ENCODE measurements at places on chromosomes 13 and 19. TPM values are rescaled to one million over a fixed set of nuclear protein-coding genes. Genes with fewer than 3 reads are reported as not detected.
A peak's percentile ranks its signal among the peaks of the same experiment; 100 is the strongest.

GRCh38 chr13:90365130-90365529 lies 982.4 kb upstream of the MIR17HG start:
- H3K4me3 ChIP-seq: no peak overlapping the region
- H3K27me3 ChIP-seq: no peaks in the 10 kb centered on the region
- H3K4me1 ChIP-seq: no peaks in the 10 kb centered on the region
- H3K27ac ChIP-seq: no peak overlapping the region

DNA sequence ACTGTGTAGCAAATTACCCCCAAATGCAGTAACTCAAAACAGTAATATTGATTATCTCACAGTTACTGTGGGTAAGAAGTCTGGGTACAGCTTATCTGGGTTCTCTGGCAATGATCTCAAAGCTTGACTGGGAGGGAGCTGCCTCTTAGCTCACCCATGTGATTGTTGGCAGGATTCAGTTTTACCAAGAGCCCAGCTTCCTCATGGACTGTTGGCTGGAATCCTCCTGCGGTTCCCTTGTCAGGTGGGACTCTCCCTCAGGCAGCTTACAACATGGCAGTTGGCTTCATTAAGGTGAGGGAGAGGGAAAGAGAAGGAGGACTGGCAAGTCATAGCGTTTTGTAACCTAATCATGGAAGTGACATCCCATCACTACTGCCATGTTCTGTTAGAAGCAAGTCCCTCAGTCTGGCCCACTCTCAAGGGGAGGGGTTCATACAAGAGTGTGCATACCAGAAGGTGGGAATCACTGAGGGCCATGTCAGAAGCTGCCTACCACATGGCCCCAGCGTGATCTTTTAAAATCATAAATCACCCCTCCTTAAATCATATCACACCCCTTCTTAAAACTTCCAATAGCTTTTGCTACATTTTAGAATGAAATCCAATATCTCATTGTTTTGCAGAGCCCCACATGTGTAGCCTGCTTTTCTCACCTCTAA lies 108.1 kb downstream of the OLFM4 start:
- no peak for DNase-seq
- H3K36me3 ChIP-seq: no peaks in the 10 kb centered on the region
- no peaks in the 10 kb centered on the region for H3K4me1 ChIP-seq
- no peak overlapping the region for H3K27ac ChIP-seq

Gene KCNRG
- 1.8 TPM for total RNA-seq

DNA sequence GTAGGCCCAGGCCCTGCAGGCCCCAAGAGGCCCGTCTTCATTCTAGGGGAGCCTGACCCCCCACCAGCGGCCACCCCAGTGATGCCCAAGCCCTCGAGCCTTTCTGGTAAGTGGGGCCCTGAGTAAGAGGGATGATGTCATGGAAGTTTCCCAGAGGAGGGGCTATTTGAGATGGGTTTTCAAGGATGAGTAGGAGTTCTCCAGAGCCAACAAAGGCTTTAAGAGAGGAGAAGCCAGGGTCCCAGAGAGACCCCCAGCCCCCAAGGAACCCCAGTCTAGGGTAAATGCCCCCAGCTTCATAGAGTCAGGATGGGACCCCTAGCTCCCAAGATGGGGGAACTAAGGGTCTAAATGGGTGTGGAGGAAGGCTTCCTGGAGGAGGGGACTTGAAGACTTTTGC lies 9.1 kb upstream of the PIK3R2 start:
- no peaks in the 10 kb centered on the region for H3K27me3 ChIP-seq
- H3K4me1 ChIP-seq: no peaks in the 10 kb centered on the region
- H3K4me3 ChIP-seq: no peak overlapping the region
- no peak overlapping the region for H3K27ac ChIP-seq
- no peak for DNase-seq
- no peaks in the 10 kb centered on the region for H3K36me3 ChIP-seq

DNA sequence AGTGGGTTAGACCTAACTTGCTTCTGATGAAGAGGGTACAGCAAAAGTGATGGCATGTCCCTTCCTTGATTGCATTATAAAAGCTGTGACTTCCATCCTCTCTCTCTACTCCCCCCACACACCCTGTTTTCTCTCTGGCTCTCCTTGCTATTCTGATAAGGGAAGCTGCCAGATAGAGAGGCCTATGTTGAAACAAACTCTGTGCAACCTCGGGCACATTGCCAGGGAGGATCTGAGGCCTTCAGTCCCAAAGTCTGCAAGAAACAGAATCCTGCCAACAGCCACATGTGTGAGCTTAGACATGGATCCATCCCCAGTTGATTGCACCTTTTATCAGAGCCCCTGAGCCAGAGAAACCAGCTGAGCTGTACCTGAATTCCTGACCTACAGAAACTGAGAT lies 44.8 kb upstream of the ARGLU1 start:
- H3K27me3 ChIP-seq: no peaks in the 10 kb centered on the region
- DNase-seq: no peak
- no peaks in the 10 kb centered on the region for H3K36me3 ChIP-seq
- no peaks in the 10 kb centered on the region for H3K4me1 ChIP-seq
- H3K27ac ChIP-seq: no peak overlapping the region
- H3K4me3 ChIP-seq: no peak overlapping the region

Gene ZNF433
- total RNA-seq: 5.0 TPM

GRCh38 chr19:11251650-11252314 lies 10.5 kb downstream of the DOCK6 start:
- H3K36me3 ChIP-seq: no peaks in the 10 kb centered on the region
- DNase-seq: no peak
- no peak overlapping the region for H3K27ac ChIP-seq

DNA sequence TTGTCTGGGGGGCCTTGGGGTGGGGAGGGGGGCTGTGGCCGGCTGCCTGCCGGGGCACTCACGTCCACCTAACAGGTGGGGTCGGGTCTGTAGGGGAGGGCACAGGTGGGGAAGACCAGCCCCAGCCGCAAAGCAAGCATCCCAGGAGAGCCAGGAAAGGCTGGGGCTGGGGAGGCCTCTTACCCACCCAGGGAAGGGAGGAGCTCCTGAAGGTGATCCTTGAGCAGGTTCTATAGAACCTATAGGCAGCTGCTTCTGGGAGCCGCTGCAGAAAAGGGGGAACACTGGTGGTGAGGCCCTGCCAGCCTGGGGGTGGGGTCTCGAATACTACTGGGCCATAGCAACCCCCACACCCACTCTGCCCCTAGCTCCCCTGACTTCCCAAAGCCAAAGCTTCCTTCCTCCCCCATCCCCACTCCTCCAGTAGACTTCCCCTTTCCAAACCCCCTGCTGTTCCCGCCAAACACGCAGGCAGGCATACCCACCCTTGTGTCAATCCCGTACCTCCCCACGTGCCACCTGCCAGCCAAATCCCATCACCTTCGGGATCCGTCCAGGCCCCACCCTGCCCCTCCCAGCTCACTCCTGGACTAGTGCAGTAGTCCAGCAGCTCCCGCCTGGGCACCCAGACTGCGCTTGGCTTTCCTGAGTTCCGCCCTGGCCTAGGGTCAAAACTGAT lies 5.6 kb downstream of the KLF16 start:
- peak overlapping the region; percentile 44 for H3K4me3 ChIP-seq
- H3K27ac ChIP-seq: peak overlapping the region; percentile 95
- peaks cover 46% of the 10 kb centered on the region for H3K4me1 ChIP-seq
- DNase-seq: no peak
- H3K36me3 ChIP-seq: no peaks in the 10 kb centered on the region
- H3K27me3 ChIP-seq: no peaks in the 10 kb centered on the region

GRCh38 chr13:81247711-81248110 lies 906.8 kb upstream of the SPRY2 start:
- no peak overlapping the region for H3K4me3 ChIP-seq
- no peaks in the 10 kb centered on the region for H3K27me3 ChIP-seq
- H3K27ac ChIP-seq: no peak overlapping the region
- H3K36me3 ChIP-seq: no peaks in the 10 kb centered on the region
- no peak for DNase-seq

DNA sequence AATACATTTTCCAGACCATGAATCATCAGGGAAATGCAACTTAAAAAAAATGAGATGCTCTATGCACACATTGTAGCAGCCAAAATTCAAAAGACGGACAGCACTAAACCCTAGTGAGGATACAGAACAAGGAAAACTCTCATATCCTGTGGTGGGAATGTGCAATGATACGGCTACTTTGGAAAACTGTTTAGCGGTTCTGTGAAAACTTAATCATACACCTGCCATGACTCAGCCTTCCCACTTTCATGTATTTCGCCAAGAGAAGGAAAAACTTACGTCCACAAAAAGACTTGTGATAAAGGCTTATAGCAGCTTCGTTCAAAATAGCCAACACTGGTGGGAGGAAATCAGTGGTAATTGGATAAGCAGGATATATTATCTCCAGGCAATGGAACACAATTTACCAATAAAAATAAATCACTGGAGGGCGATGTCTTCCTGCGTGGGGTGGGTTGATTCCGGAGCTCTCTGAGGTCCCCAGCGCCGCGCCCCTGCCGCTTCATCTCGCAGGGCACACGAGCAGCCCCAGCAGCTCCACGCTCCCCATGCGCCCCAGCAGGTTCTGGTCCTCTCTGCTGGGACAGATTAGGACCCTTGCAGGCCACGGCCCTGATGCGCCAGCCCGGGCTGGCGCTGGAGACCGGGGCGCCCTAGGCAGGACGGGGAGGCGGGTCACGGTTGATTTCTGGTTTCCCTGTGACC lies 97.2 kb upstream of the ARHGEF7 start:
- DNase-seq: no peak
- H3K27ac ChIP-seq: no peak overlapping the region
- H3K4me3 ChIP-seq: no peak overlapping the region
- H3K36me3 ChIP-seq: no peaks in the 10 kb centered on the region
- no peaks in the 10 kb centered on the region for H3K27me3 ChIP-seq

DNA sequence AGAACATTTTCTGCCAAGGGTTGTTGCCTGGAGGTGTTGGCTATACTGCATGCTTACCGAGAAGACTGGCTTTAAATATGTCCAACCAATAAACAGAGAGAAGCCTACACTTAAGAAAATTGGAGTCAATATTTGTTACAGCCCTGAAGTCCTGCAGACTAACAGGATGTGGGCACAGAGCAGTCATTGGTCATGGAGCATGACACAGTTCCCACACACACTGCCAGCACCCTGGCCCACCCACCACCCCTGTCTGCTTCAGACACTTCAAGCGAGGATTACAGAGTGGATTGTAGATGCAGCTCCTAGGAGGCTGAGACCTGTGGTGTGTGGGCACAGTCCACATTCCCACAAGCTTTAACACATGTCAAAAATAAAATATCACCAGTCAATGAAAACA lies 21.0 kb upstream of the SERP2 start:
- no peaks in the 10 kb centered on the region for H3K4me1 ChIP-seq
- DNase-seq: no peak
- no peaks in the 10 kb centered on the region for H3K27me3 ChIP-seq
- no peak overlapping the region for H3K4me3 ChIP-seq

- no peaks in the 10 kb centered on the region for H3K4me1 ChIP-seq
- H3K36me3 ChIP-seq: no peaks in the 10 kb centered on the region
- H3K27me3 ChIP-seq: no peaks in the 10 kb centered on the region
- DNase-seq: no peak
Observed at GRCh38 chr19:6250909-6251308, 28.9 kb downstream of the MLLT1 start.

DNA sequence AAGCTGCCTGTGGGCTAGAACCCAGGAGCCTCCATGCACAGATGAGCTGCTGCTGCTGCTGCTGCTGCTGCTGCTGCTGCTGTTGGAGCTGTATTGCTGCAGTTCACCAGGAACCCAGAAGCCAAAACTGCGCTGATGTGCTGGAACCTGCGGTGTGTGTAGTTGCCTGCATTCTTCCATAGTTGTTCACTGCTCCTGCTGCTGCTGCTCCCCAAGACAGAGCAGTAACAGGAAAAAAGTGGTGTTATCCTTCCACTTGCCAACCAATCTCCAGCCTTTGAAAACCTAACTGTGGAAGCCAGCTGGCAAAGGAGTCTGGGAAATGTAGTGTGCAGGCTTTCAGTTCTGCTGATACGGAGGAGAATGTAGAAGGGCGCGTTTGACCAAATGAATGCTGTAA lies 37.9 kb downstream of the ARHGAP35 start:
- no peaks in the 10 kb centered on the region for H3K27me3 ChIP-seq
- H3K4me3 ChIP-seq: no peak overlapping the region
- H3K36me3 ChIP-seq: no peaks in the 10 kb centered on the region

GRCh38 chr13:75715601-75716523 lies 79.7 kb downstream of the LMO7 start:
- H3K36me3 ChIP-seq: no peaks in the 10 kb centered on the region
- DNase-seq: no peak
- no peak overlapping the region for H3K27ac ChIP-seq
- no peaks in the 10 kb centered on the region for H3K27me3 ChIP-seq
- no peak overlapping the region for H3K4me3 ChIP-seq

- no peaks in the 10 kb centered on the region for H3K27me3 ChIP-seq
- no peak overlapping the region for H3K4me3 ChIP-seq
- H3K36me3 ChIP-seq: no peaks in the 10 kb centered on the region
- H3K27ac ChIP-seq: no peak overlapping the region
Observed at GRCh38 chr13:82963226-82964099, 918.8 kb downstream of the SLITRK1 start.

DNA sequence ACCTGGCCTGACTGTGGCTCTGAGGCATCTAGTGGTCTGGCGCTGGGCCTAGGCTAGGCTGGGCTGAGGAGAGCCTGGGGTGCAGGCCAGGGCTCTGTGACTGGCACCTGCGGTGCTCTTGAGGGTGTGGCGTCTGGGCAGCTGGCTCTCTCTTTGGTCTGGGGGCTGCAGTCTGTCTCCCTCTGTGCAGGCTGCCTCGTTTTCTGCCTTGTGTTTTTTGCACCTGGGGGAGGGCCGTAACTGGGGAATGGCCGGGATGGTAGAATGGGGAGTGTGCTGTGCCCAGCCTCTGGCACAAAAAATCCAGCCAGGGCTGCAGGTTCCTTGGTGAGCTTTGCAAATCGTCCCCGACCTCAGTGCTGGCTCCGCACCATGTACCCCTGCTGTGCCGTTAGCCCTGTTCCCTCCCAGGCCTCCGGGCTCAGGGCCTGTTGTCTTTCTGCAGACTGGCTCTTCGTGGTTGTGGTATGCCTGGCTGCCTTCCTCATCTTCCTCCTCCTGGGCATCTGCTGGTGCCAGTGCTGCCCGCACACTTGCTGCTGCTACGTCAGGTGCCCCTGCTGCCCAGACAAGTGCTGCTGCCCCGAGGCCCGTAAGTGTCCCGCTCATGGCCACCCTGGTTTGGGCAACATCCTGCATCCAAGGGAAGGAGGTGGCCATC lies 6.5 kb upstream of the USF2 start:
- H3K27me3 ChIP-seq: no peaks in the 10 kb centered on the region
- no peak overlapping the region for H3K4me3 ChIP-seq
- DNase-seq: peak; percentile 16
- no peaks in the 10 kb centered on the region for H3K36me3 ChIP-seq

DNA sequence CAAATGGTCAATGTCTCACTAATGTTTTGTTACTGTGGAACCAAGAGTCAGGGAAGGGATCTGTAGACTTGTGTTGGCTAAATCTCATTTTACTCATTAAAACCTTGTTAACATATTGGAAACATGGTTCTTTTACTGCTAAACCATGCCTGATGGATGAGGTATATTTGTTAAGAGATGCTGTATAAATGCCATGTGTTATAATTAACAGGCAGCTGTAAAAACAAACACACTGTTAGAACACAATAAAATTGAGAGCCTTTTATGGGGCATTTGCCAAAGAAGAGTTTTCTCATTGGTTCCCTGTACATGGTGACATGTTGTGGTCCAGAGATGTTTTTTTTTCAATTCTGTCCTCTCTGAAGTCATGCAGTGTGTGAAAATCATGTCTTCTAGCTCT lies 121.9 kb downstream of the ESD start:
- H3K4me3 ChIP-seq: no peak overlapping the region
- no peaks in the 10 kb centered on the region for H3K27me3 ChIP-seq
- DNase-seq: no peak
- no peaks in the 10 kb centered on the region for H3K36me3 ChIP-seq
- H3K27ac ChIP-seq: peak overlapping the region; percentile 65

Gene TINCR
- 11.7 TPM for total RNA-seq

Gene CDX2
- not detected for total RNA-seq

Measured in breast epithelium (tissue), 4 donors.